ENCODE measurements at places on chromosomes 6 and 20.

DNA sequence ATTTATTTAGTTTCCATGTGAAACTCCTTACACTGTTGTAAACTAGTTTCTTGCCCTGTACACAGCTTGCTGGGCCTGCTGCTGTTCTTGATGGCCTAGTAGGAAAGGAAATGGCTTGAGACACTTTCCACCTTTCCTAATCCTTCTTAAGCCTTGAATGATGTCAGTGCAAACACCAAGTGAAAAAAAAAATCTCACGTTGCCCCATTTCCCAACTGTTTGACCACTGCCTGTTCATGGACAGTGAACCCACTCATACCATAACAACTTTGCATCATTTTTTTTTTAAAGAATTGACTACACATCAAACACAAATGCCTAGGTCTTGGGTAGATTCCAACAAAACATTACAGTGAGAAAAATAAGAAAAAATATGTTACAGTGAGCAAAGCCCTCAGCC is 653.6 kb upstream of the FLRT3 start:
- no peaks in the 10 kb centered on the region for H3K27me3 ChIP-seq
- no peak overlapping the region for H3K4me3 ChIP-seq
- H3K27ac ChIP-seq, result no peak overlapping the region
- peaks cover 1% of the 10 kb centered on the region for H3K36me3 ChIP-seq
- DNase-seq, result no peak

GRCh38 chr6:167400482-167401138 is 75.7 kb downstream of the TTLL2 start:
- H3K27me3 ChIP-seq, result peaks cover 14% of the 10 kb centered on the region
- H3K4me1 ChIP-seq, result peaks cover 30% of the 10 kb centered on the region
- H3K36me3 ChIP-seq, result no peaks in the 10 kb centered on the region

DNA sequence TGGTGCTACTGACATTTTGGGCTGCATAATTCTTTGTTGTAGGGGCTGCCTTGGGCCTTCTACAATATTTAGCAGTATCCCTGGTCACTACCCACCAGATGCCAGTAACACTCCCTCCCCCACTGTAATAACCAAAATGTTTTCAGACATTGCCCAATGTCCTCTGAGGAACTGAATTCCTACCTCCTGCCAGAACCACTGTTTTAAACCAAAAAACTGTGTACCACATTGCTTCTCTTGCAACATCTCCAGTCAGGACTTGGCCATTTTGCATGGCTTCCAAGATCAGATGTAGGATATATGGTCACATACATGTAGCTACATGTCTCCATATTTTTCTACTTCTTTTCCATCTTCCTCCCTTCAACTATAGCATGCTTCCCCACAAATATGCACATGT is 97.4 kb upstream of the IFNGR1 start:
- peaks cover 7% of the 10 kb centered on the region for H3K27me3 ChIP-seq
- H3K4me1 ChIP-seq, result peaks cover 4% of the 10 kb centered on the region
- no peaks in the 10 kb centered on the region for H3K36me3 ChIP-seq
- DNase-seq, result no peak
- H3K27ac ChIP-seq, result no peak overlapping the region

DNA sequence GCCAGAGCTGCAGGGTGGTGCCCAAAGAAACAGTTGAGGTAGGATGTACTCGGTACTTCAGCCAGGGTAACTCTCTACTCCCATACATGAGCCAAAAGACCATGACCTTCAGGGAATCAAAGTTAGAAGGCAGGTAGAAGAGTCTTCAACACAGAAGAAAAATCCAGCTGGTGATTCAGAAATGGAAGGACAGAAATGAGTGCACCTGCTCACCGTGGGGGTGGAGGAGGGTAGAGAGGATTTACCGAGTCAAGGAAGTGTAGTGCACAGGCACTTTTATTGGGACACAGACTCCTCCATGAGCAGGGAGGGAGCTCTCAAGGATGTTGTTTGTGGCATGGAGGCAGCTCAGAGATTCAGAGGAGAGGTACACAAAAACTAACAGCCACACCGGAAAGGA is 330.3 kb upstream of the PRDM1 start:
- H3K36me3 ChIP-seq, result no peaks in the 10 kb centered on the region
- H3K27me3 ChIP-seq, result peaks cover 7% of the 10 kb centered on the region
- no peak overlapping the region for H3K27ac ChIP-seq
- peaks cover 10% of the 10 kb centered on the region for H3K4me1 ChIP-seq
- no peak for DNase-seq
- H3K4me3 ChIP-seq, result no peak overlapping the region

DNA sequence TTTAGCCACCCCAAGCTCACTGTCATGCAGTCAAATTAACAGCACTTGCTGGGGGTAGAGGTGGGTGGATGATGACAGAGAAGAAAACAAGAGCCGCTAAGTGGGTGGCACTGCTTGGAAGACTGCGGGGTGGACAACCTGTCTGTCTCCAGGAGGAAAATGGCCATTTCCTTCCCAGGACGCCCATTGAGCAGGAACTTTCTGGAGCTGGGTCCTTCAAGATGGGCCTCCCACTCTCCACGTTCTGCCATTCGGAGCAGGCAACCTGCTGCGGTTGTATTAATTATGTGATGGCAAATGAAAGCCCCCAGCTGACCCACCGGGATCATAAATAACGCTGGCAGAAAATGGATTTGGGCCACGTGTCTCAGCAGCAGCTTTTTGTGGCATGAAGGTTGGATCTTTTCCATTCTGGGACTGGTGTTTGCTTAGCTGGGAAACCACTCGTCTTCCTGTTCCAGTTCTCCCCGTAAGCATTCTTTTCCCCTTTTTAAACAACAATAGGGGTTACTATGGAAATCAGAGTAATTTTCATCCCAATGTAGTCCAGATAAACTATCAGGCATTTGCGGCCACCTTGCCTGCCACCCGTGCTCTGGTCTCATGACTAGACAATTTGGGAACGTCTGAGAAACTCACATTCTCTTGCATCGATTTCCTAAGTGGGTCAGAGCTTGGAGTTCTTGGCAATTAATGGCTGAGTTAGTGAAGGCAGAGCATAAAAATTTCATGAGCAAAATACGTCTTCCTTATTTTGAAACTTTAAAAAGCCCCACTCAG is 215.5 kb downstream of the ANKRD60 start:
- H3K4me1 ChIP-seq, result peaks cover 8% of the 10 kb centered on the region
- no peak overlapping the region for H3K4me3 ChIP-seq
- no peaks in the 10 kb centered on the region for H3K36me3 ChIP-seq
- H3K27me3 ChIP-seq, result peaks cover 23% of the 10 kb centered on the region
- DNase-seq, result no peak
- H3K27ac ChIP-seq, result no peak overlapping the region

- no peaks in the 10 kb centered on the region for H3K36me3 ChIP-seq
- peaks cover 14% of the 10 kb centered on the region for H3K27me3 ChIP-seq
- H3K4me1 ChIP-seq, result no peaks in the 10 kb centered on the region
- no peak overlapping the region for H3K27ac ChIP-seq
Measured at GRCh38 chr6:6982663-6983062, 125.1 kb upstream of the RREB1 start.

DNA sequence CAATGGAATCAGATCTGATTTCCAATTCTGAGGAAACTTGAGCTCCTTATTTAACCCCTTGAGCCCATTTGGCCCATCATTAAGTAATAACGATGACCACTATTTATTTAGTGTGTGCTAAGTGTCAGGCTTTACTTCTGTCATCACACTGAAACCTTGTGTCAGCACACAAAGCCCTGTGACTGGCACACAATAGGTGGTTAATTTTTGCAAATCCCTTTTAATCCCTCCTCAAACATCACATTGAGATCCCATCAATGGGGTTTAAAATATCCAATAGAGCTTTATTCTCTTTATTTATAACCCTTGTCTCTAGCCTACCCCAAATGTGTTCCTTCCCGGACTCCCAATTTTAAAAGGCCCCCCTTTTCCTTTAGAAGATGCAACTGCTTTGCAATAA is 656.8 kb upstream of the CHD6 start:
- no peak for DNase-seq
- no peak overlapping the region for H3K27ac ChIP-seq
- no peaks in the 10 kb centered on the region for H3K36me3 ChIP-seq
- H3K4me3 ChIP-seq, result no peak overlapping the region
- H3K27me3 ChIP-seq, result peaks cover 17% of the 10 kb centered on the region

DNA sequence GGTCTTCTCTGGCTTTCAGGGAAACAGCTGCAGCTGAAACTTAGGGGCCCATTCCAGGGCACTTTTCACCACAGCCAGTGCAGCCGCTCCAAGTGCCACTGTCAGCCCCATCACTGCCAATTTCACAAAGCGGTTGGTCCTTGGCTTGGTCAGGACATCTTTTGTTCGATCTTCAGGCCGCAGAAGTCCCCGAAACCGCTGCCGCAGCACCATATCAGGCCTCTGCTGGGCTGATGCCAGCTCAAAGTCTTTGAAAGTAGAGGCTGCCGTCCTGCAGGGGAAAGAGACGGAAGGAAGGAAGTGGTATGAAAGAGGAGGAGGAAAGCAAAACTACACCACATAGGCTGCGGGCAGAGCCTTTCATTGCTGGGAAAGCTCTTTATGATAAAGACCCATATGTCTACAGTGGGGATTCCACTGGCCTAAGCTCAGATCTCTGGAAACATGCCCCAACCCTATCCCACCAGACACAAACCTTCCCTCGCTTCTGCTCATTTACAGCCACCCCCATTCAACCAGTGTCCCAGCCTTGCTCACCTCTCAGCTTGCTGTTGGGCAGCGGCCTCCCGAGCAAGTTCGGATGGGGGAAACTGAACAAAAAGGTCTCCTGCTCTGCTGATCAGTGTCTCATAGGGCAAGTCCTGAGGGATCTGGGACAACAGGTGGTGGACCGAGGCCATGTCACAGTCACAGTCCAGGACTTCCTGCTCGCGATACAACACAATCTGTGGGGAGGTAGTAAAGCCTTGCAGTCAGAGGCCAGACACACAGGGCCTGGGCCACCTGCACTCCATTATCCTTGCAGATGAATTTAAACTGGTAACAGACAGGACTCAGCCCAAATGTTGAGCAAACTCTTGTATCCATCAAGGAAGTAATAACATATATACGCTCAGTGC is 23.5 kb downstream of the TBC1D20 start:
- no peak overlapping the region for H3K27ac ChIP-seq
- H3K27me3 ChIP-seq, result no peaks in the 10 kb centered on the region
- H3K4me1 ChIP-seq, result peaks cover 2% of the 10 kb centered on the region
- H3K36me3 ChIP-seq, result peaks cover 37% of the 10 kb centered on the region

DNA sequence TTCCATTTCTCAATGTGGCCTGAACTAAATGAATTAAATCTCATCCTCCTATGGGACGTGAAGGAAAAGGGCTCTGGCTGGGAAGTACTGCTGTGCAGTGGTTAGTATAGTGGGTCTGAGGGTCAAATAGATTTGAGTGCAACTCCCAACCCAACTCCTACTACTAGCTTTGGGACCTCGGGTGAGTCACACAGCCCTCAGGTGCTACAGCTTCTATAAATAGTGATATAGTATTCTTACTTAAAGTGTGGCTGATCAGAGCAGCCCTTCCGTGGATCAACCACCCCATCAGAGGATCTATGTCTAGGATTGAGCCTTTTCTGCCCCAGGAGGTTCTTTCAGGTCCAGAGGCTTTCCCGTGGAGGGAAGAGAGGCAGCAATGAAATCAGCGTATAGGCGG is 904 bp upstream of the UST start:
- H3K4me3 ChIP-seq, result peak overlapping the region; percentile 87
- no peaks in the 10 kb centered on the region for H3K36me3 ChIP-seq
- H3K4me1 ChIP-seq, result peaks cover 26% of the 10 kb centered on the region
- DNase-seq, result no peak

- H3K27ac ChIP-seq, result no peak overlapping the region
- H3K4me1 ChIP-seq, result peaks cover 6% of the 10 kb centered on the region
- no peak overlapping the region for H3K4me3 ChIP-seq
- no peaks in the 10 kb centered on the region for H3K27me3 ChIP-seq
Measured at GRCh38 chr20:31835554-31835953, 9.8 kb downstream of the FOXS1 start.

DNA sequence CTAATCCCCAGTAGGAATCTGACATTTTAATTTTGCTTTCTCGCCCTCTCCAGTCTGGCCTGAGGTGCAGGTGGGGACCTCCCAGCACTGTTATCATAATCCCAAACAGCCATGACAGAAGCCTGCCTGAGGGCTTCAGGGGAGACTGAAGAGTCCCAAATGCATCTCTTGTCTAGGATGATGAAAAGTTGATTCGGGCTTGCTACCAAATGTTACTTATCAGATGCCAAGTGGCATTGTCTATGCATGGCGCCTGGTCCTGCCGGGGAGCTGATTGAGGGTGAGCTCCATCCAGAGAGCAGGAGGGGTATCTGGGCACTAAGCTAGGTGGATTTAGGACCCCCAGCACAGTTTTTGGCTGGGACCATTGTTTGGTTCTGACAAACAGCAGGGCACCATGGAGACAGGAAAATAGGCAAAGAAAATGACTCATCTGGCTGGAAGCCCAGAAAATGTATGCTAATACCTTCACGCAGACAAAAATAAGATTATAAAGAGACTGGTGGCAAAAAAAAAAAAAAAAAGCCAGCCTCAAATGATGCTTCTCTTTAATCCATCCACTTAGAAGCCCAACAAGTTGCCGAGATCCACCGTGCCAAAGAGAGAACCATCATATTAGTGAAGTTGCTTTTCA is 513.7 kb upstream of the SULF2 start:
- no peaks in the 10 kb centered on the region for H3K36me3 ChIP-seq
- H3K4me3 ChIP-seq, result no peak overlapping the region
- no peak overlapping the region for H3K27ac ChIP-seq
- H3K4me1 ChIP-seq, result peaks cover 20% of the 10 kb centered on the region
- DNase-seq, result no peak

- no peak for DNase-seq
- H3K27me3 ChIP-seq, result peaks cover 3% of the 10 kb centered on the region
- no peaks in the 10 kb centered on the region for H3K36me3 ChIP-seq
- peaks cover 1% of the 10 kb centered on the region for H3K4me1 ChIP-seq
Measured at GRCh38 chr6:157711060-157711459, 112.0 kb upstream of the SNX9 start.
